ENCODE measurements at places on chromosomes 1 and 21. TPM values are rescaled to one million over a fixed set of nuclear protein-coding genes. Genes with fewer than 3 reads are reported as not detected.

The SLAMF1 gene
- not detected for total RNA-seq

The DNM3 gene
- 3.6 TPM for total RNA-seq

The TMEM61 gene
- total RNA-seq: not detected

The PTPN14 gene
- total RNA-seq: 93.0 TPM

The CXADR gene
- total RNA-seq: 12.2 TPM

The FCRL2 gene
- not detected for total RNA-seq

- H3K36me3 ChIP-seq: no peaks in the 10 kb centered on the region
- no peak overlapping the region for H3K27ac ChIP-seq
- no peak overlapping the region for H3K4me3 ChIP-seq
- no peak for DNase-seq
Observed at GRCh38 chr1:57198912-57199311, 224.9 kb downstream of the DAB1 start.

DNA sequence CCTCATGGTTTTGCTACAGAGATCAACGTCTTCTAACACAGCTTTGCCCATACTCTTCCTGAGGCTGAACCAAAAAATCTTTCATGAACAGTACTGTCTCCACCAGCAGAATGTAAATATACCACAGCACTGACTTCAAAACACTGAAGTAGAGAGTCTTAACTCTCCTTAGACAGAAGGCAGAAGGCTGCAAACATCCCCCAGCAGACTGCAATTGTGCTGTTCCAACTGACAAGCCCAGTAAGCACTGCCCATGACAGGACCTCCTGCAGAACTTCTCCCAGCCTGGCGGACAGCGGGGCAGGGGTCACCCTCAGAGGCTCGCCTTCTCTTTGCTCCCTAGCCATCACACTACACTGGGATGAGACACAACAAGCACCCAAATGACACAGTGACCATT lies 218.7 kb downstream of the RERE start:
- H3K27me3 ChIP-seq: no peaks in the 10 kb centered on the region
- no peak overlapping the region for H3K4me3 ChIP-seq
- H3K27ac ChIP-seq: no peak overlapping the region
- peaks cover 50% of the 10 kb centered on the region for H3K4me1 ChIP-seq

DNA sequence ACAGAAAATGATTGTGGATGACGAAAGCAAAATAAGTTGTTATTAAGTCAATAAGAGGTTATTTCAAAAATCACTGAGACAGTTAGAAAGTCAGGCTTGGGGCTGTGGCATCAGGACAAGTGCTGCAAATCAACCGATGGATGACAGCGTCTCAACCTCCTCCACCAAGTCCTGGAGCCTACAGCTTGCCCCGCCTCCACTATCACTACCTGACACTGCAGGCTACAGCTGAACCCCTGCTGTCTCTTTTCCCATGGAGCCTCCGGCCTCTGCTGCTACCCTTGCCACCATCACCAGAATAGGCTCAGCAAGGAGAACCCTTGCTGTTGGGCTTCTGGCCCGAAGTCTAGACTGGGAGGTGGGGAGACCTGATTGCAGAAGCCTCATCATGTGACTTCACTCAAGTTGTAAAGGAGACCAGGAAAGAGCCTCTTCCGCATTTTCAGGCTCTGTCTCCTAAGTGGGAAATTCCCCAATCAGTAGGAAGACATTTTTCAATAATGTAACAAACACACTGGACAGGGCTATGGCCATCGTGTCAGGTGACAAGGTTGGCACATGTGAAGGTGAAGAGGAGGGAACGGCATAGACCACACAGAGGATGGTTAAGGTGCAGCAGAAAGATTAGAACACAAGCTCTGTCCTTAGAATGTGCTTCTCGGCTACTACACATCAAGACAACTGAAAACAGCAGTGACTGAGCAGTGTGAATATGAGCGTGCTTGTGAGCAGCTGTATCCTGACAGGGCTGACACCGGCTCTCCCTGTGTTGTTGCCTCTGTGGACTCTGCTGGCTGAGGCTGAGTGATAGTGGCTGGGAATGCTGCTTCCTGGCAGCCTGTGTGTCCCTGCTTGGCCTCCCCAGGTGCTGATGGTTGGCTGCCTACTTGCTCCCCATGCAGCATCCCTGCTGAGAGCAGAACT lies 660.7 kb downstream of the PTPRU start:
- H3K4me3 ChIP-seq: no peak overlapping the region
- H3K27ac ChIP-seq: no peak overlapping the region
- H3K36me3 ChIP-seq: no peaks in the 10 kb centered on the region
- H3K4me1 ChIP-seq: no peaks in the 10 kb centered on the region
- no peaks in the 10 kb centered on the region for H3K27me3 ChIP-seq
- DNase-seq: no peak

DNA sequence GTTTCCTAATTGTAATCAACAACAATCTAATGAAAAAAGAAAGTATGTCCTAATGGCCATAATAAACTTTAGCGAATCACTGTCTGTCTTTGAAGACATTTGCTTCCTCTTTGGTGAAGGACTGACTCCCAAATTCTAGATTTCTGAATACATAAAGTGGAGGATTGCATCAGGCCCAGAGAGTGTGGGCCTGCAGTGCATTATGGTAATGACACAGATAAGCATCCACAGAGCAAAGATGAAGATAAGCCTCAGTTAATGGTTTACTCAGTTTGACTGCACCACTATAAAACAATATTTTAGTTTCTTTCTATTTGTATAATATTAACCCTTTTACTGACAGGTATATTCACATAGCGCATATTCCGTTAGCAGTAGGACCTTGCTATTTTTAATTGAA lies 365.5 kb downstream of the KCTD3 start:
- no peak for DNase-seq
- no peaks in the 10 kb centered on the region for H3K36me3 ChIP-seq
- no peak overlapping the region for H3K27ac ChIP-seq
- no peak overlapping the region for H3K4me3 ChIP-seq
- no peaks in the 10 kb centered on the region for H3K27me3 ChIP-seq

GRCh38 chr1:244749230-244750016 lies 86.0 kb upstream of the COX20 start:
- H3K4me3 ChIP-seq: no peak overlapping the region
- no peak overlapping the region for H3K27ac ChIP-seq
- no peak for DNase-seq
- no peaks in the 10 kb centered on the region for H3K4me1 ChIP-seq
- no peaks in the 10 kb centered on the region for H3K36me3 ChIP-seq

DNA sequence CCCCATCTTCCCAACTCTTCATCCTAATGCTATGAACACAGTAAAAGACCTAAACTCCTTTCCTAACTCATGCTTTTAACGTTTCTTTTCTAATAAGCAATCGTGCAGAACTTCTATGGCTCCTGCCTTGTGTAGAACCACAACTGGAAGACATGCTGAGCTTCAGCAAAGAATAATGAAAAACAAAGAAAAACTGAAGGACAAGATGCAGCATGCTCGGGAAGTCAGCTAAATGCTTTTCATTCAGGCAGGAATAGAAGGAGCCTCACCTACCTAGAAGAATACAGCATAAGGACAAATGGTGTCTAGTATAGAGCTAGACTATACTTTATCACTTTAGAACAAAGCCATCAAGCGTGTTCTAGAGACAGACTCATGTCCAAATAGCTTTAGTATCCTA lies 45.9 kb downstream of the LUZP1 start:
- no peaks in the 10 kb centered on the region for H3K36me3 ChIP-seq
- no peak for DNase-seq
- no peak overlapping the region for H3K4me3 ChIP-seq
- H3K27me3 ChIP-seq: no peaks in the 10 kb centered on the region
- peaks cover 47% of the 10 kb centered on the region for H3K4me1 ChIP-seq

DNA sequence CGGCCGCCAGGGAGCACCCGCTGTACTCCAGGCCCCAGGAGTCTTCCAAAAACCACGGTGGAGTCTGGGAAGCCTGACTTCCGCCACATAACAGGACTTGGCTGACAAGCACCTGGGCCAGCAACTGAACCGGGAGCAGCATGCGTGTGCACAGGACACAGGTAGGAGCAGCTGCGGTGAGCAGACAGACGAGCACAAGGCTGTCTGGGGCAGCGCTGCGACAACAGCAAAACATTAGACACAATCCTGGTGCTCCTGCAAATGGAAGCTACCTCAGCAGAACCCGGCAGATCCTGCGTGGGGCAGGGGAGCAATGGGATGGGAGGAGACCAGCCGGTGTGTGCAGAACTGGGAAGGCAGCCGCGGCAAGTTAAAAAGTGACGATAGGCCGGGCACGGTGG lies 80.4 kb downstream of the NPHP4 start:
- no peaks in the 10 kb centered on the region for H3K4me1 ChIP-seq
- no peaks in the 10 kb centered on the region for H3K36me3 ChIP-seq
- no peak overlapping the region for H3K4me3 ChIP-seq
- H3K27ac ChIP-seq: no peak overlapping the region

GRCh38 chr21:45481977-45482898 lies 60.0 kb downstream of the SLC19A1 start:
- peaks cover 6% of the 10 kb centered on the region for H3K4me1 ChIP-seq
- peaks cover 44% of the 10 kb centered on the region for H3K36me3 ChIP-seq
- no peaks in the 10 kb centered on the region for H3K27me3 ChIP-seq
- DNase-seq: no peak
- no peak overlapping the region for H3K27ac ChIP-seq

DNA sequence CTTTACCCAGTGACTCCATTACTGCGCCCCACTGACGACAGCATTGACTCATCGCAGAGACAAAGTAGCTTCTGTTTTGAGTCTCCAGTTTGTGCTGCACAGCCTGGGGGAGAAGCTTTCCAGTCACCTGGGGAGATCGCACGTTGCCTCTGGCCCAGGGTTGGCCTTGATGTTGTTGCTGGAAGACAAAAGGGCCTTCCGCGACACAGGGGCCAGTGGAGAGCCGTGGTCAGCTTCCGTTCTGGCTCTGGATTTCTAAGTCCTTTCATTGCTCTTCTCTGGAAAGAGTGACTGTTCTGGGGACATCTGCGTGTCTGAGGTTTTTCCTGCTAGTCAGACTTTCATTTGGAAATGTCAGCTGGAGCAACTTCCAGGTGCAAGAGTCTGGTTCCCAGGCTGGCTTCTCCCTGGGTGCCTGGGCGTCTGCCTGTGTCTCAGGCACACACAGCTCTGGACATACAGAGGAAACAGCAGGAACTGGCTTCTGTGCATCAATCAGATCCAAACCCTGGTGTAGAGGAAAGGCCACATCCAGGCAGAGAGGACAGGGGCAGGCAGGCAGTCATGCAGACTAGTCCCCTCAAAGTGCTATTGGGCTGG lies 257.0 kb downstream of the SIPA1L2 start:
- DNase-seq: no peak
- H3K4me3 ChIP-seq: no peak overlapping the region
- H3K27ac ChIP-seq: no peak overlapping the region
- H3K27me3 ChIP-seq: no peaks in the 10 kb centered on the region
- H3K4me1 ChIP-seq: peaks cover 5% of the 10 kb centered on the region

- no peak overlapping the region for H3K27ac ChIP-seq
- H3K36me3 ChIP-seq: no peaks in the 10 kb centered on the region
- no peak overlapping the region for H3K4me3 ChIP-seq
- no peaks in the 10 kb centered on the region for H3K4me1 ChIP-seq
- no peaks in the 10 kb centered on the region for H3K27me3 ChIP-seq
- no peak for DNase-seq
Observed at GRCh38 chr1:18422076-18422777, 58.5 kb upstream of the KLHDC7A start.

GRCh38 chr1:90730243-90731022 lies 13.3 kb upstream of the BARHL2 start:
- no peak overlapping the region for H3K4me3 ChIP-seq
- H3K36me3 ChIP-seq: no peaks in the 10 kb centered on the region
- no peak for DNase-seq
- H3K4me1 ChIP-seq: peaks cover 2% of the 10 kb centered on the region
- peaks cover 86% of the 10 kb centered on the region for H3K27me3 ChIP-seq
- H3K27ac ChIP-seq: no peak overlapping the region

GRCh38 chr1:59292562-59292961 lies 4.3 kb upstream of the FGGY start:
- H3K4me1 ChIP-seq: peaks cover 28% of the 10 kb centered on the region
- DNase-seq: peak; percentile 75
- peak overlapping the region; percentile 57 for H3K27ac ChIP-seq
- no peaks in the 10 kb centered on the region for H3K36me3 ChIP-seq
- no peaks in the 10 kb centered on the region for H3K27me3 ChIP-seq

GRCh38 chr1:235018161-235018560 lies 110.5 kb downstream of the TOMM20 start:
- no peaks in the 10 kb centered on the region for H3K27me3 ChIP-seq
- H3K4me1 ChIP-seq: no peaks in the 10 kb centered on the region
- no peak overlapping the region for H3K4me3 ChIP-seq
- H3K36me3 ChIP-seq: no peaks in the 10 kb centered on the region
- no peak for DNase-seq

DNA sequence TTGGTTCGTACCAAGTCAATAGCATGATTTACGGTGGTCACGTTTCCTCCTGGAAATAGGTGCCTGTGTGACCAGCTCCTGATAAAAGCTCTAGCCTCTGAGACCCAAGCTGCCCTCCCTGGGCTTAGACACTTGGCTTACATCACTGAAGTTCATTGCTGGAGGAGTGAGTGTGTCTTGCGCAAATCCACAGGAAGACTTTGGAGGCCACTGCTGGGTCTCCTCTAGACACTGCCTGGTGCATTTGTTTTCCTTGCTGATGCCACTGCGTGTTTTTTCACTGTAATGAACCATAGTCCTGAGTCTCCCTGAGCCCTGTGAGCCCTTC lies 230.6 kb downstream of the DSCAM start:
- no peak overlapping the region for H3K27ac ChIP-seq
- no peak overlapping the region for H3K4me3 ChIP-seq
- no peak for DNase-seq
- H3K4me1 ChIP-seq: no peaks in the 10 kb centered on the region

DNA sequence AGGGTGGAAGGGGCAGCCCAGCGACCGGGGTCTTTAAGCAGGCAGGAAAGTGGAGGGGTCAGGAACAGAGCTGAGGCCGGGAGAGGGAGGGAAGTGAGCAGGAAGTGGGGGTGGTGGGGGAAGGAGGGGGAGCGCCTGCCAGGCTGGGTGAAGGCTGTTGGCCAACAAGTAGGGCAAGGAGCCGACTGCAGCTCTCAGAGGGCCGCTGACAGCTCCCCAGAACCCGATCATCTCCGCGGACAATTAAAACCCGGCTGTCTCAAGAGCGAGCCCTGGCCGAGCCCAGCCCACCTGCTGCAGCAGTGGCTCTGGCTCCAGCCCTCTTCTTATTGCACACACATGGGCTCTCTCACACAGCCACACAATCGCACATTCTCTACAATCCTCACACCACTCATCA lies 51.6 kb downstream of the GRIK3 start:
- H3K4me1 ChIP-seq: no peaks in the 10 kb centered on the region
- no peak overlapping the region for H3K27ac ChIP-seq
- no peaks in the 10 kb centered on the region for H3K27me3 ChIP-seq
- no peak for DNase-seq
- H3K36me3 ChIP-seq: no peaks in the 10 kb centered on the region

GRCh38 chr1:238401144-238401543 lies 510.4 kb upstream of the ZP4 start:
- DNase-seq: no peak
- H3K27ac ChIP-seq: no peak overlapping the region
- H3K4me3 ChIP-seq: no peak overlapping the region

GRCh38 chr1:16204634-16205333 lies 7.7 kb downstream of the ARHGEF19 start:
- DNase-seq: peak; percentile 21
- H3K4me1 ChIP-seq: peaks cover 9% of the 10 kb centered on the region
- no peaks in the 10 kb centered on the region for H3K36me3 ChIP-seq

- no peaks in the 10 kb centered on the region for H3K4me1 ChIP-seq
- H3K4me3 ChIP-seq: no peak overlapping the region
- H3K27ac ChIP-seq: no peak overlapping the region
- DNase-seq: no peak
Observed at GRCh38 chr21:19785941-19786340, 1212.3 kb upstream of the NCAM2 start.

GRCh38 chr1:67843746-67844145 lies 10.5 kb upstream of the GNG12 start:
- no peaks in the 10 kb centered on the region for H3K36me3 ChIP-seq
- no peak overlapping the region for H3K27ac ChIP-seq
- H3K27me3 ChIP-seq: no peaks in the 10 kb centered on the region
- DNase-seq: no peak
- peaks cover 49% of the 10 kb centered on the region for H3K4me1 ChIP-seq
- H3K4me3 ChIP-seq: no peak overlapping the region

Measured in endothelial cell of umbilical vein (primary cell).